ENCODE measurements at places on chromosomes 3 and 15. TPM values are rescaled to one million over a fixed set of nuclear protein-coding genes. Genes with fewer than 3 reads are reported as not detected.

The KNG1 gene
- total RNA-seq, result 0.48 TPM

The POLQ gene
- total RNA-seq, result 0.29 TPM

The SLC28A2 gene
- total RNA-seq, result not detected

The MUC20 gene
- 24.3 TPM for total RNA-seq

The APOD gene
- 2,224 TPM for total RNA-seq

The C2CD4A gene
- total RNA-seq, result 0.66 TPM

The RAB6B gene
- 3.4 TPM for total RNA-seq

The FSD2 gene
- total RNA-seq, result not detected

The LARP6 gene
- 18.6 TPM for total RNA-seq

The SERPINI2 gene
- not detected for total RNA-seq

The ZNF620 gene
- 6.2 TPM for total RNA-seq

DNA sequence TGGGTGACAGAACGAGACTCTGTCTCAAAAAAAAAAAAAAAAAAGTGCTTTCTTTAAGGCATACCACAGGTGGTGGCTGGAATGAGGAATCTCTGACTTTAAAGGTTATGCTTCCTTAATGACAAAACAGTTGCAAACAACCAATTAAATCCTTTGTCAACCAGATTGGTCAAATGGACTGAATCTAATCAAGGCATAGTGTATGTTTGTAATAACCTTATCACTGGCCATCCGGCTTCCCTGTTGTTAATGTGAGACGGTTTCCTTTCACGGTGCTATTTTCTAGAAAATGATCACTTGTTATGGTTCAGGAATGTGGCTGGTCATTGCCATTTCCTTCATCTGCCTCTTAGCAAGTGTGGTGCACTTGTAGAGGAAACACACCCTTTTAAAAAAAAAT lies 75.9 kb downstream of the FLNB start:
- H3K36me3 ChIP-seq, result no peaks in the 10 kb centered on the region
- no peaks in the 10 kb centered on the region for H3K27me3 ChIP-seq
- no peak overlapping the region for H3K4me3 ChIP-seq
- no peak for DNase-seq

DNA sequence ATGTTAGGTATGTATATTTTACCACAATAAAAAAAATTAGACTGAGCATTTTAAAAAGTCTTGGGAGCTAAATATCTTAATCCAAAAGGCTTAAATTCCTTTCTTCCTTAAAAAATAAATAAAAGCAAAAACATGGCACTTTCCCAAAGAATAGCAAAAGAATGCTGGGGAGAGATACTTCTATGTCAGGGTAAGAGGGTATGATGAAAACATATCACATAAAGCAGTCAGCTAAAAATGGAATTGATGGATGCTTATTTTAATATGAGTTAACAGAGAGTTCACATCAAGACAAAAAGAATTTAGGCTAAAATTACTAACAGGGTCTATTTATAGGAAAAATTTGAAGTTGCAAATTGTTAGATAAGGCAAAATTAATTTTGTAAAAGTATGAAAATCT lies 141.0 kb downstream of the MYLK start:
- H3K27ac ChIP-seq, result no peak overlapping the region
- H3K4me1 ChIP-seq, result no peaks in the 10 kb centered on the region
- no peak for DNase-seq
- no peaks in the 10 kb centered on the region for H3K27me3 ChIP-seq
- H3K36me3 ChIP-seq, result no peaks in the 10 kb centered on the region
- no peak overlapping the region for H3K4me3 ChIP-seq

DNA sequence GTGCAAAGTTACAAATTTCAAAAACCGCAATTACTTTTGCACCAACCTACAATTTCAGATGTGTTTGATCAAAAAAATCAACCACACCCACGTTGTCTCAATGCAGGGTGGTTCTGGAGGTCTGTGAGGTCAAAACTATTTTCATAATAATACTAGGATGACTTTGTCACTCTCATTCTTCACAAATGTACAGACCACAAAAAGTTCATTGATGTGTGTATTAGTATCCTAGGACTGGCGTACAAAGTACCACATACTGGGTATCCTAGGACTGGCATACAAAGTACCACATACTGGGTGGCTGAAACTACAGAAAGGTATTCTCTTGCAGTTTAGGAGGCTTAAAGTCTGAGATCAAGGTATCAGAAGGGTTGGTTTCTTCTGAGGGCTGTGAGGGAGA lies 13.0 kb downstream of the SUCLG2 start:
- no peaks in the 10 kb centered on the region for H3K36me3 ChIP-seq
- H3K4me3 ChIP-seq, result no peak overlapping the region
- DNase-seq, result no peak
- no peaks in the 10 kb centered on the region for H3K27me3 ChIP-seq

GRCh38 chr15:39999538-40000200 lies 39.3 kb downstream of the SRP14 start:
- no peak for DNase-seq
- no peak overlapping the region for H3K27ac ChIP-seq
- no peaks in the 10 kb centered on the region for H3K4me1 ChIP-seq
- H3K27me3 ChIP-seq, result no peaks in the 10 kb centered on the region
- no peaks in the 10 kb centered on the region for H3K36me3 ChIP-seq

DNA sequence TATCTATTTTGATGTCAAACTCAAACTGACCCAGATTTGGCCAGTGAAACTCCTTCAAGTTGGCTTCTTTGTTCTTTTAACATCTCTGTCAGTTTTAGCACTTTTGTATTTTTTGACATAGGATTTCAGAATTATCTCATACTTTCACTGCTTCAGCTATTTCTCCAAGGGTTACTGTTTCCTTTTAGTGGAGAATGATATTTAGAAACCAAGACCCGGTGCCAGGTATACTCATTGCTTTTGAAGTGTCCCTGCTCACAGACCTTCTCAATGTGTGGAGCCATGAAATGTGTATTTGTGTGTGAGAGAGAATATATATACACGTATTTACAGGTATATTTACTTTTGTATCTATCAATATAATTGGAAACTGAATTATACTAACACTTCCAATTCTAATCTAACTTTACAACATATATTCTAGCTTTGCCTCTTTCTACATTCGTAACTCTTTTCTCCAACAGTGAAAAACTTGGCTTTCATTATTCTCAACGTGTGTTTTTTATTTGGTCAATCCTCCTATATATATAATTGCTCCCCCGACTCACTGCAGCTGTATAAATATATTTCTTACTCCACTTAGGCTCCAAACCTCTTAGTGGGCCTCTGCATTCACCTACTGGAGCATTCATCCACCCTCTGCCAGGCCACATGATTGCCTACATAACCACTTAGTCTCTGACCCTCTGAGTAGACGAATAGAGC lies 54.0 kb downstream of the OTOL1 start:
- H3K4me3 ChIP-seq, result no peak overlapping the region
- H3K4me1 ChIP-seq, result no peaks in the 10 kb centered on the region
- H3K27me3 ChIP-seq, result no peaks in the 10 kb centered on the region
- H3K36me3 ChIP-seq, result no peaks in the 10 kb centered on the region
- no peak overlapping the region for H3K27ac ChIP-seq

DNA sequence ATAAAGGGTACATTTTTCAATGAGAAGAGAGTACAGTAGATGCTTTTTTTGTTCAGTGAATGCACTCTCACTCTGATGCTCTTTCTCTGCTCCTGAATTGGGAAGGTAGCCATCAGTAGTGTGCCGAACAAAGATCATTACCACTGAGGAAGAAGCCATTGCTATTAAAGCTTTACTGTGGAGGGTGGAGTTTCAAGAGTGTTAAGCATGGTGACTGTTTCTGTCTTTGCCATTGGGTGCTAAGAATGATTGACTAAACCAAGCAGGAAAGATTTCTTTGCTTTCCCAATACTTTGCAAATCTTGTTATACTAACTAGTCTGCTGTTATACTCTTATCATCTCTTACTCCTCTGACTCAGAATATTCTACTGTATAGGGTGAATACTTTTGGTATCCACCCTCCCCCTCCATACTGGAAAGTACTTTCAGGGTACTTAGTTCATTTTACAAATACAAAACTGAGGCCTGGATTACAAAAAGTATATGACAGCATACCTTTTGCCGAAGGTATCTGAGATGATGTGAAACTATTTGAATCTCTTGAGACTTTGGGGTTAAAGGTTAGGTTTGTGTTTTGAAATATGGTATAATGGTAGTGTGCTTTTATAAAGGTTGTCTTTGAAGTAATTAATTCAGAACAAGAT lies 1.7 kb downstream of the RAB11A start:
- no peak for DNase-seq
- peak overlapping the region; percentile 69 for H3K4me3 ChIP-seq

DNA sequence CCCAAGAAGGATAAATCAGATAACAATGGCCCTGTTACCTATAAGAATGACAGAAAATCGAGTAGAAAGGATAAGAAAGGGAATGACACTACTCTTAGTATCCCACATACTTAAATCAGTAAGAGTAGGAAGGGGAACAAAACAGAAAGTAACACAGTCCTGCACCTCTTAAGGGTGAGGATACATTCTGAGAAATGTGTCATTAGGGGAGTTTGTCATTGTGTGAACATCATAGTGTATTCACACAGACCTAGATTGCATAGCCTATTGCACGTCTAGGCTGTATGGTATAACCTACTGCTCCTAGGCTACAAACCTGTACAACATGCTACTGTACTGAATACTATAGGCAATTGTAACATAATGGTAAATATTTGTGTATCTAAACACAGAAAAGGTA lies 142.6 kb downstream of the PLCH1 start:
- no peaks in the 10 kb centered on the region for H3K27me3 ChIP-seq
- H3K36me3 ChIP-seq, result no peaks in the 10 kb centered on the region
- no peak overlapping the region for H3K27ac ChIP-seq
- no peaks in the 10 kb centered on the region for H3K4me1 ChIP-seq
- H3K4me3 ChIP-seq, result no peak overlapping the region
- no peak for DNase-seq

DNA sequence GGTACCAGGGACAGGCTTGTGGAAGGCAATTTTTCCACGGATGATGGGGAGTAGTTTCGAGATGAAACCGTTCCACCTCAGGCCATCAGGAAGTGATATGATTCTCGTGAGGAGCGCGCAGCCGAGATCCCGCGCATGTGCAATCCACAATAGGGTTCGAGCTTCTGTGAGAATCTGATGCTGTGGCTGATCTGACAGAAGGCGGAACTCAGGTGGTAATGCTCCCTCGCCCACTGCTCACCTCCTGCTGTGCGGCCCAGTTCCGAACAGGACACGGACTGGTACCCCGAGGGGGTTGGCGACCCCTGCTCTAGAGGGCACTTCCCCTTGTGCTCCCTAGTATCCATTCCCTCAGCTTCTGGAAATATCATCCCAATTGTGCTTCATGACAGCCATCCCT lies 99.9 kb downstream of the PLD1 start:
- no peaks in the 10 kb centered on the region for H3K36me3 ChIP-seq
- H3K4me1 ChIP-seq, result no peaks in the 10 kb centered on the region
- no peak overlapping the region for H3K27ac ChIP-seq
- DNase-seq, result no peak
- H3K4me3 ChIP-seq, result no peak overlapping the region

DNA sequence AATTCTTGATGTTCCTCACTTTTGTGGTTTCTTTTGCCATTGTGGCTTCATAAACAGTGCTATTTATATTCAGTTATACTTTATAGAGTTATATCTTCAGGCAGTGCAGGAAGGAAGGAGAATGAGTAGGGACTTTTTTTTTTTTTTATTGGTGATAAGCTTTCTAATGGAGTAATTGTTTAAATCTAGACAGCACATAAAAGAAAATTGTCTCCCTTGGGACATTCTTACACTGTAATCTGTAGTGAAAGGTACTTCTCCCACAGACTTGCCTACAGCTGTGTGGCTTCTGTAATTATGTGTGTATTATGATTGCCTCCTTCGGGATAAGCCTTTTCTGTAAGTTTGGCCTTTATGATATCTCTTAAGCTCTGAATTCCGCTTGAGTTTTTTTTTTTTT lies 41.6 kb downstream of the WDR76 start:
- H3K4me1 ChIP-seq, result no peaks in the 10 kb centered on the region
- no peaks in the 10 kb centered on the region for H3K36me3 ChIP-seq
- no peak overlapping the region for H3K27ac ChIP-seq
- no peaks in the 10 kb centered on the region for H3K27me3 ChIP-seq
- DNase-seq, result no peak
- no peak overlapping the region for H3K4me3 ChIP-seq

- no peak overlapping the region for H3K4me3 ChIP-seq
- H3K27me3 ChIP-seq, result no peaks in the 10 kb centered on the region
- H3K27ac ChIP-seq, result no peak overlapping the region
- no peaks in the 10 kb centered on the region for H3K4me1 ChIP-seq
Observed at GRCh38 chr3:27625864-27626263, 96.3 kb downstream of the EOMES start.

GRCh38 chr3:10287936-10288574 lies 4.7 kb downstream of the GHRL start:
- no peaks in the 10 kb centered on the region for H3K27me3 ChIP-seq
- no peaks in the 10 kb centered on the region for H3K36me3 ChIP-seq
- H3K27ac ChIP-seq, result no peak overlapping the region
- DNase-seq, result no peak

DNA sequence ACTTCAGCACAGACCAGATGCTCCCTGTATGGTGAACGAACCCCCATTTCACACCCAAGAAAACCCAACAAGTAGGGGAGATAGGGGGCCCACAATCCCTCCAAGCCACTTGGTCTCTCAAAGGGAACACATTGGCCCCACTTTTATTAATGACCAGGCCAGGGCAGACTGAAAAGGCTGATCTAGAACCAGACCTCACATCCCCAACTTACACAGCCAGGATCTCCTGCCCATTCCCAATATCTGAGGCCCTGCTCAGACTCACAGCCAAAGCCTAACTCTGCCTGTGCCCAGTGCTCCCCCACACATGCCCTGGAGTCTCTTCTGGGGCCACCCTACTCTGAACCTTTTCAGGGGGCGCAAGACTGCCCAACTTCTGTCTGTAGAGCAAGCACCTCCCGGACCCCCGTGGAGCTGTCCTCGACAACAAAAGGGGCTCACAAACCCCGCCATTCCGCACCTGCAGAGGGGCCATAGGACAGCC lies 1.8 kb downstream of the PLXNB1 start:
- H3K4me1 ChIP-seq, result peaks cover 12% of the 10 kb centered on the region
- peak overlapping the region; percentile 73 for H3K4me3 ChIP-seq
- DNase-seq, result no peak
- peak overlapping the region; percentile 96 for H3K27ac ChIP-seq

- H3K4me1 ChIP-seq, result no peaks in the 10 kb centered on the region
- H3K4me3 ChIP-seq, result no peak overlapping the region
- H3K27me3 ChIP-seq, result no peaks in the 10 kb centered on the region
Observed at GRCh38 chr3:56458496-56459103, 9.7 kb downstream of the ERC2 start.

DNA sequence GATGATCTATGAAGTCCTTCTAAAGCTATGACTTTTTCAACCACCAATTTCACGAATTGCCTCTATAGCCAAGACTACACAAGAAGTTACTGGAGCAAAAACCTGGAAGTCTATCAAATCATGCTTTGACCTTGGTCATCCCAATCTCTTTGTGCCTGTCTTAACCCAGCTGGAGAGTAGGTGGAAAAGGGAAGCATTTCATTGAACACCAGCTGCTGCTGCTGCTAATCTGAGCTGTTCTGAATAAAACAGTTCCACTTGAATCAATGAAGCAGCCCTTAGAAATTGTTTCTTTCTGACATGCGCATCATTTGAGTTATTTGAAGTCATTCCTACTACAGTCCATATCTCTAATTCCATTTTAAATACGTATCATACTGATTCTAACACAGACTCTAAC lies 7.3 kb upstream of the UBE3A start:
- H3K4me3 ChIP-seq, result no peak overlapping the region
- no peaks in the 10 kb centered on the region for H3K36me3 ChIP-seq
- H3K27me3 ChIP-seq, result no peaks in the 10 kb centered on the region
- no peaks in the 10 kb centered on the region for H3K4me1 ChIP-seq
- H3K27ac ChIP-seq, result no peak overlapping the region

Measured in breast epithelium (tissue), 4 donors.